NCI-H187 (cell line): ENCODE measurements at places on chromosomes 4 and X.

DNA sequence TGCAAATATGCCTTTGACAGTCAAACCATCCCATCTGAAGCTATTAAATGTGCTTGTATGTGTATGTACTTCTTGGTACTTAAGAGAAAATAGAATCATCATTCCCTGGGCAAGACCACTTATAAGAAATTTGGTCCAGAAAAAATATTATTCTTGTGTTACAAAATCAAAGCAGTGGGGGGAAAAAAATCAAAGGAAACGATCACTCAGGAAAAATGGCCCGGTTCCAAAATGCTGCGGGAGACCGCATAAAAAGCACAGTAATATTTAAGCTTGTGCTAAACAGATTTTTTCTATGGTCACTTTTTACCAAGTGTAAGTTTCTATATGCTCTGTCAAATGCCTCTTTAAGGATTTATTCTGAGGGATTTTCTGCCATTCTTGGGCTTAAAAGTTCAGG, 36.1 kb downstream of the RAI2 start:
- no peak for DNase-seq

DNA sequence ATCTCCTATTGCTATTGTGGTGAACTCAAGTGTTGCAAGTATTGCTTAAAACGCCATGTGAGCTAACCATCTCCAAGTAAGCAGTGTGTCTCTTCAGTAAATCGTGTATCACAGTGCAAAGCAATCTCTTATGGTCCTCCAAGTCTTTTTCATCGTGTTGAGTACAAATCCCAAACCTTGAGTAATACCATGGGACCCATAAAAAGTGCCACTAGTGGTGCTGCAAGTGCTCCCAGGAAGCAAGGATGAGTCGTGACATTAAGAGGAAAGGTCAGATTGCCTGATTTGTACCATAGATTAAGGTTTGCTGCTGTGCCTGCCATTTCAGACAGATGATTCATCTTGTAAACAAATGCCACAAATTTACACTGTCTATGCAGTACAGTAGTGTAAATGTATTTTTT, 66.9 kb upstream of the BMPR1B start:
- no peak for DNase-seq

GRCh38 chrX:5397409-5397808, 831.3 kb downstream of the NLGN4X start:
- DNase-seq: no peak

DNA sequence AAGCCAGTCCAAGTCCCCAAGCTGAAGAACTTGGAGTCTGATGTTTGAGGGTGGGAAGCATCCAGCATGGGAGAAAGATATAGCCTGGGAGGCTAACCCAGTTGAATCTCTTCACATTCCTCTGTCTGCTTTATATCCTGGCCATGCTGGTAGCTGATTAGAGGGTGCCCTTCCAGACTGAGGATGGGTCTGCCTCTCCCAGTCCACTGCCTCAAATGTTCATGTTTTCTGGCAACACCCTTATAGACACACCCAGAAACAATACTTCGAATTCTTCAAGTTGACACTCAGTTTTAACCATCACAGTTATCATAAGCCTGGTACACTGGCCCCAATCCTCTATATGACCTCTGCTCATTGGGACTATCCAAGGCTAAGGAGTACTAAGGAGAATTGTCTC, 124.1 kb upstream of the WDR1 start:
- no peak for DNase-seq

- no peak for DNase-seq
Observed at GRCh38 chr4:31283679-31284078, 563.5 kb downstream of the PCDH7 start.

DNA sequence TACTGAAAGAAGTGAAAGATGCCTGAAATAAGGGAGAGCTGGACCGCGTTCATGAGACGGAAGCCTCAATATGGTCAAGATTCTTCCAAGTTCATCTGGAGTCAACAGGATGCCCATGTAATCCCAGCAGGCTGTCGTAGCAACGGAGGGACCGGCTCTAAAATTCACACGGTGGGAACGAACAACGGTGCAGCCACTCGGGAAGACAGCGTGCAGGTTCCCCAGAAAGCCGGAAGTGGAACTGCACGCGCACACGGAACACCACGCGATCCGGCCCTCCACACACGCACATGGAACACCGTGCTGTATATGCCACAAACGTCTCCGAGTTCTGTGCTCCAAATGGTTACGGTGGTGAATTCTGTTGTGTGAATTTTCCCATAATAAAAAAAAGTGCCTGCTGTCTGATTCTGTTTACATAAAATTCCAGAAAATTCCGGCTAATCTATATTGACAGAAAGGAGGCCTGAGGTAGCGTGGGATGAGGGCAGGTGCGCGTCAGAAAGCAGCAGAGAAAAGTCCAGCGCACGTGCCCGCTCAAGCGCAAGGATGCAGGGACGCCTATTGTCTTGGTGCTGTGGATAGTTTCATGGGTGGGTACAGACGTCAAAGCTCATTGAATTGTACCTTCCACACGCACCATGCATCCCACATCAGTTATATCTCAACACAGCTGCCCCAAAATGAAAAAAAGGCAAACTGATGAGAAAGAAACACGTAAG, 31.2 kb downstream of the PPP2R3B start:
- DNase-seq: no peak

GRCh38 chr4:1770791-1771231, 22.3 kb upstream of the FGFR3 start:
- no peak for DNase-seq

DNA sequence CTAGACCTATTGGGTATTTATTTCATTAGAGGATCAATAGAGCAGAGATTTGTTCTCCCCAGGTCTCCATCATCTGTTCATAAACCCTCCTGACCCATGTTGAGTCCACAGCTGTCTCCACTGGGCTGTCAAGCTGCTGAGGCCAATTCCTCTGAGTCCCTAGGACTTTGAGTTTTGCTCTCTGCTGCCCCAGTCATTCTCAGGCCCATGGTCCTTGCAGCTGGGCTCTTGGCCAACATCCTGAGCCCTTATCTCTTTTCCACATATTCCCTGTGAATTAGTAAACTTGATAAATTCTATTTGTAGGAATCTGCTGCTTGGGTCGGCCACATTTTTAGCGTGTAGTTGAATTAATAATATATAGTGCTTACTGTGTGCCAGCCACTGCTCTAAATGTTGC, 41.9 kb downstream of the FHL1 start:
- no peak for DNase-seq

DNA sequence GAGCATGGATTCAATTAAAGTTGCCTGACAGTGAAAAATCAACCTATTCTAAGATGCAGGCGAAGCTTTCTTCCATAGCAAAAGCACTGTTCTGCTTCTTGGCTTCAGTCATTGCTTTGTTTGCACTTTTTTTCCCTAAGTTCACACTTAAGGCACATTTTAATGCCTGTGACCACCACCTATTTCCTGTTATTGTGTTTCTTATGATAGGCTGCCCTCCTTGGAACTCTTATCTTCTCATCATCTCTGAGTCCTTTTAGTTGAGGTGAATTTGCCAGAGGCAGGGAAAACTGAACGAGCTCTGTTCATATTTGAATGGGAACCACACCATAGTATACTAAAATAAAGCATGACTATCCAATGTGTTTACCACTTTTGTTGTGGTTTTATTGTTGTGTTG, 119.8 kb downstream of the SPCS3 start:
- no peak for DNase-seq

DNA sequence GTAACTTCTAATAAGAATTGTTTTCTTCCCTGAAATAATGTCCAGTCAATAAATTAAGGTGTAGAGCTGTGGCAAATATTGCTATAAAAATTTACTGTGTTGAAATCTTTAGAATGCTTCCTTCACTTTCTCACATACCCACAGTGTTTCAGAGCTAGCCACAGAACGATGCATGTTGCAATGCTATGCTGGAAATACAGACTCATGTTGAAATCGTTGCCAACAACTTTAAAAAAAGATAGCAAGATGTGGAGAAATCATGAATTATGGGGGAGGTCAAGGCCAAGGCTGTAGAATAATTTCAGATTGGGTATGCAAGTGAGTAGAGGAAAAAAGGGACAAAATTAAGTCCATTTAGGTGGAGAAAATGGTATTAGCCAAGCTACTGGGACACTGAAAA, 204.8 kb downstream of the VEGFC start:
- DNase-seq: no peak

GRCh38 chr4:124483048-124483906, 229.3 kb downstream of the ANKRD50 start:
- DNase-seq: no peak

DNA sequence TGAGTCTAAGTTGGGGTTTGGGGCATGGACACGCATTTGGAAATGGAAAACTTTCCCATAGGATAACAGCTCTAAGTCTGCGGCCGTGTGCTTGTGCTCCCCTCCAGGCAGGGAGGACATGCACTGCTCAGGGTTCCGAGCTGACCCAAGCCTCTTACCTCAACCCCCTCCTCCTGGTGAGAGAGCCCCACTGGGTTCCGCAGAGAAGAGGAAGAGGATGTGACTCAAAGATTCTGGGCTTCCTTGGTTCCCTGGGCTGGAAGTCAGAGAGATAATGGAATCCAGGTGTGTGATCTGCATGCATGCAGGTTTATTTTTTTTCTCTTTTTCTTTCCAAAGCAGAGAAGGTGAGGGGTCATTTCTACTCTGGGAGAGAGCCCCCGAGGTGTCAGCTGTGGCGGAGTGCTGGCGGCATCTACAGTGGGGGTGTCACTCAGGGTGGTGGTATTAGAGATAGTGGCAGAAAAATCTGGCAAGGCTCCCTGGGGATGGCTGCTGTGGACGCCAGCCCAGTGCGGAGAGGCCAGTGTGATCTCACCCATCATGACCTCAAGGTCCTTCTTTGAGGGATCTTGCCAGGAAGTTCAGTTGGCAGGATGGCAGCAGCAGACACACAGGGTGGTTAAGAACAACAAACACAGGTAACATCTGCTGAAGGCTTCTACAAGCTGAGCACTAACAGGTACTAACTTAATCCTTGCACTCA, 168.7 kb upstream of the HAND2 start:
- DNase-seq: no peak

GRCh38 chr4:41360921-41361793, 104.4 kb downstream of the UCHL1 start:
- DNase-seq: peak; percentile 83

- DNase-seq: no peak
Observed at GRCh38 chr4:81594490-81595159, 122.9 kb upstream of the RASGEF1B start.

GRCh38 chr4:168269896-168270295, 48.7 kb downstream of the DDX60 start:
- no peak for DNase-seq
